Smooth muscle cell of bladder (primary cell): ENCODE measurements at places on chromosomes 11 and 22. TPM values are rescaled to one million over a fixed set of nuclear protein-coding genes. Genes with fewer than 3 reads are reported as not detected.

C11orf16 gene
- not detected in 2 replicates for total RNA-seq

FIBIN gene
- total RNA-seq, result 51.4 and 136 TPM in 2 replicates

PRG3 gene
- total RNA-seq, result not detected in 2 replicates

SYCE3 gene
- total RNA-seq, result 0.37 and 0.85 TPM in 2 replicates

GRAMD1B gene
- total RNA-seq, result 0.71 and 0.83 TPM in 2 replicates

GRIA4 gene
- under 0.01 TPM in 1 of 2 replicates, not detected in the other for total RNA-seq
